ENCODE measurements at places on chromosomes 11 and 22.

DNA sequence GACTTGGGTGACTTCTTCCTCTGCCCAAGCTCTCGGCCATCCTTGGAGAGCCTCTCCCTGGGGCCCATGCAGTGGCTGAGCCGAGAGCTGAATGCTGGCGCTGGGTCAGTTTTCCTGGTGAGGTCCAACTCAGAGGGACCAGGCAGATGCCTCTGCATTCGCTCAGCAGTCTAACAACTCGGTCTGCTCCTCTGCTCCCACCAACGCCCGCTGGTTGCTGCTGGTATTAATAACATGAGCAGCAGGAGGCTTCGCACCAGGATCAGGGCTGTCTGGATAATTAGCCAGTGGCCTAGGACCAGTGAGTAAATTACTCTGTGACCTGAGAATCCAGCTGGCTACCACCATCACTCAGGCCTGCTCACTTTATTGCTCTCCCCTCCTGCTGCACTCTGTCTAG, 77.7 kb upstream of the FAM181B start:
- DNase-seq, result no peak

- DNase-seq, result no peak
Measured at GRCh38 chr22:23168391-23169042, 11.8 kb upstream of the BCR start.

DNA sequence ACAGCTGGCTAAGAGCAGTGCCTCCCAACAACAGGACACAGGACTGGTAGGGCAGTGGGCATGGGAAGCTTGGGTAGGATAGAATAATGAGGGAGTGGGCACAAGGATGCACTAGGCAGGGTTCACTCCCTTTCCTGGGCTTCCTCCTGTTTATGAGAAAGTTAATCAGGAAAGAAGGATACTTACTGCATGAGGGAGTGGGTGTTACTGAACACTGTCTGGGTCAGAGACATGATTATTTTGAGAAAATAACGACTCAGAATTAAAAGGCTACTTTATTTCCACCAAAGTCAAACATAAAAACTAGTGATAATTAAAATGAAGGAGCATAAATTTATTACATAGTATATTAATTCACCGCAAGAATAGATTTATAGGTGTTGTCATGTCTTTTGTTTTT, 35.8 kb downstream of the NCAM1 start:
- no peak for DNase-seq

- DNase-seq, result no peak
Measured at GRCh38 chr11:92249156-92249753, 24.6 kb downstream of the FAT3 start.

DNA sequence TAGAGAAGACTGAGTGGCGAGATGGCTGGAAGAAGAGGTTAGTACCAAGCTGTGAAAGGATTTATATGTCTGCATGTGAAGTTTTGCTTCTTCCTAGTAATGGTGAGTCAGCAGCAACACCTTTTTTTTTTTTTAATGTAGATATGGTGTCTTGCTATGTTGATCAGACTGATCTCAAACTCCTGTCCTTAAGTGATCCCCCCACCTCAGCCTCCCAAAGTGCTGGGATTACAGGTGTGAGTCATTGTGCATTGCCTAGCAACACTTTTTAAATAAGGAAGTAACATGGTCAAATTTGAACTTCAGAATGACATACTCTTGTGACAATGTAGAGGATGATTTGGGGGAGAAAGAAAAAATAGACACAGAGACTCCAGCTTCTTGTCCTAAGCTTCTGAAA, 6.5 kb upstream of the CSTPP1 start:
- no peak for DNase-seq

DNA sequence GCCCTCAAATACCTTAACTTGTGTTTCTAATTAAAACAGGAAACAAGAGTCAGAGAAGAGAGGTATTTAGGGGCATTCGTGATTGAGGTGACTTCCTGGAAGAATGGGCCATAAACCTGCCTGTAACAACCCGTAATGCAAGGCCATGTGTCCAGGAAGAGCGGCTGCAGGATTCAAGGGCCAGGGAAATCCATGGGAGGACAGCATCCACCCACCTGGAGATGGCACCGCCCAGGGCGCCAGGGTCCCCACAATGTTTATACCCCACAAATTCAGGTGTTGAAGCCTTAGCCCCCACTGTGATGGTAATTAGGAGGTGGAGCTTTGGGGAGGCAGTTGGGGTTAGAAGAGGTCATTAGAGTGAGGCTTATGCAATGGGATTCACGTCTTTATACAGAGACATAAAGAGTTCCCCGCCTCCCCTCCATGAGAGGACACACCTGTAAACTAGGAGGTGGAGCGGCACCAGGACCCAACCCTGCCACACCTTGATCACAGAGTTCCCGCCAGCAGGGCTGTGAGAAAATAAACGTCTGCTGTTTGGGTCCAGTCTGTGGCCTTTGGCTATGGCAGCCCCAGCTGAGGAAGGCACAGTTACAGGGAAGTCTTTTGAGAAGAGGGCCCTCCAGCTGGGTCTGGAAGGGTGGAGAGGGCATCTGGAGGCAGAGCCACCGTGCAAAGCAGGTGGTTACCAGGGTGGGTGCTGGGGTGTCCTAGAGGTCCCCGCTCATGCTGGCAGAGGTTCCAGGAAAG, 1394.3 kb downstream of the TBC1D22A start:
- DNase-seq, result no peak

DNA sequence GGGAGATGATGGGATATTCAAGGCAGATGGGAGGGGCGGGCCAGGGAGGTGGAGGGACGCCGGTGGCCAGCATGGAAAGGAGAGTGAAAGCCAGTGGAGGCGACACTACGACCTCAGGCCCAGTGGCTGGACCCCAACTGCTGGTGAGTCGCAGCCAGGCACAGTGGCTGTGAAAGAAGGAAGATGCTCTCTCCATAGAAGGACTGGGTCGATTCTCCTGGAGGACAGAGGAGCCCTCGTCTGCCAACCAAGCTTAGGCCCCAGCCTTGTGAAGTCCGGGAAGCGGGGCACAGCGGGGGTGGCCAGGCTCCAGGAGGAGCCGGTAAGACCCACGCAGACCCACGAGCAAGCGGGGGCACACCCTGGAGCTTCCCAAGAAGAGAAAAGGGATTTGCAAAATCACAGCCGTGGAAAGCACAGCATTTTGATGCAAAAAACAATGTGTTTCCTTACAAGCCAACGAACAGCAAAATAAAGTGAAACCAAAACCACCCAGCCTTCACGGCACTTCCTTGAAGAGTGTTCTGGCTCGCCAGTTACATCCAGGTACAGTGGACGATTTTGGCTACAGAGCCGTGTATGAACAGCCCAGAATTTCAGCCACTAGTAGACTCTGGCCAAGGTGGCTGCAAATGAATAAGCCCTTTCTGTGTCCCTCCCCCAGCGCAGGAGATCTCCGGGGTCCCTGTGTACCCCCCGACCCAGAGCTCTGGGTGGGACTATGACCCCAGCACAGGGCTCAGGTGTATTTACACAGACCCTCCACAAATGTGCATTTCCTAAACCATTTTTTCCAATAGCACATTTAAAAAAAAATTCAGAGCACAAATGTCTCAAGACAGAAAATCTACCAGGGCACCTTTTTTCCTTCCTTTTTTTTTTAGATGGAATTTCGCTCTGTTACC, 96.9 kb downstream of the TRMU start:
- DNase-seq, result no peak

GRCh38 chr22:37287550-37287951, 5.2 kb downstream of the CYTH4 start:
- no peak for DNase-seq

DNA sequence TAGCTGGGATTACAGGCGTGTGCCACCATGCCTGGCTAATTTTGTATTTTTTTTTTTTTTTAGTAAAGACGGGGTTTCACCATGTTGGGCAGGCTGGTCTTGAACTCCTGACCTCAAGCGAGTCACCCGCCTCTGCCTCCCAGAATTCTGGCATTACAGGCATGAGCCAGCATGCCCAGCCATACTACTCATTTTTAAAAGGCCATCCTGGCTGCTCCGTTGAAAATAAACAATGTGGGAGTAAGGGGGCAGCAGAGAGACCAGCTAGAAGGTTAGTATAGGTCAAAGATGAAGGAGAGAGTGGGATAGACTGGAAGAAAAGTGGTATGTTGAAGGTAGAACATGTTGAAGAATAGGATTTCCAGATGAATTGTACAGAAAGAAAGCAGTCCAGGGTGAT, 17.6 kb upstream of the LIN7C start:
- no peak for DNase-seq

DNA sequence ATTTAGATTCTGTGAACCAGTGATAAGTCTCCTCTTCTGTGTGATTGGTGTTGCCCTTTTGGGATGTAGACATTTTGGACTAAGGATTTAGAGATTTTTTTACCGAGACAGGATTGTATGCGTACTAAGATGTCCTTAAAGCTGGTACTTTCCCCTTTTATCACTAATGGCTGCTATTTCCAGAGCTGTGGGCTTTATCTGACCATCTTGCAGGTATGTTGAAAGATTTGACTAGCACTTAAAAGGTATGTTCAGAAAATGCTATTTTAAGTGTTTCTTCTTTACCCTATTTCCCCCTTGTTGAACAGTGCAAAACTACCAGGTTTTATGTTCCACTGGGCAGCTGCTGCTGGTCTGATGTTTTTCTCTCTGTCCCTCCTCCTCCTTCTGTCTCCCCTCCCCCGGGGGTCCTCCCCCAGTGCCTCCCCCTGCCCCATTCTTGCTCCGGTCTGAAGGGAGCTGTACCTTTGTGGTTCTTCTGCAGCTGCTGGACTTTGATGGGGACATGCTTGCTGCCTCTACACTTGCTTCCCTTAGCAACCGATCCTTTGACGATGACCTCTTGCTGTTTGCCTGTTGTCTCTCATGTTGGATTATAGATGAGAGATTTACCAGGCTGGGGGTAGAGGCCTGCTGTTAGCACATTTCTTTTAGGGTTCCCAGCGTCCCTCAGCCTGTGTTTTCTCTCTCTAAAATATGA, 59.6 kb downstream of the ZNRF3 start:
- no peak for DNase-seq

GRCh38 chr11:27717801-27718229, 17.6 kb upstream of the BDNF start:
- no peak for DNase-seq

GRCh38 chr11:70703141-70704064, 305.1 kb downstream of the CTTN start:
- no peak for DNase-seq

DNA sequence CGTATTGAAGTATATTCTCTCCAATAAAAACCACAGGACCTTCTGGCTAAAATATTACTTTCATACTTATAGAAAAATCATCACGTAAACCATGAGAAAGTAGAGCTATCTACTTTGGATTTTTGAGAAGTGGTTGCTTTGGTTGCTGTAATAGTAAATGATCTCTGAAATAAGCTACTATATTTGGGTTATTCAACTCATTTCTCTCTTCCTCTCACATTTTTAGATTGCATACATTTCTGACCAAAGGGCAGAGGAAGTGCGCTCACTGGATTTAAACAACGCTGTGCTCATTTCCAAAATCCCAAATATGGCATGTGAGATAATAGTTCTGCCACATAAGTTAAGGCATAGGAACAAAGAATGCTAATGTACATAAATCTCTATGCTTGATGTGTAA, 357.0 kb downstream of the LRRC4C start:
- DNase-seq, result no peak

DNA sequence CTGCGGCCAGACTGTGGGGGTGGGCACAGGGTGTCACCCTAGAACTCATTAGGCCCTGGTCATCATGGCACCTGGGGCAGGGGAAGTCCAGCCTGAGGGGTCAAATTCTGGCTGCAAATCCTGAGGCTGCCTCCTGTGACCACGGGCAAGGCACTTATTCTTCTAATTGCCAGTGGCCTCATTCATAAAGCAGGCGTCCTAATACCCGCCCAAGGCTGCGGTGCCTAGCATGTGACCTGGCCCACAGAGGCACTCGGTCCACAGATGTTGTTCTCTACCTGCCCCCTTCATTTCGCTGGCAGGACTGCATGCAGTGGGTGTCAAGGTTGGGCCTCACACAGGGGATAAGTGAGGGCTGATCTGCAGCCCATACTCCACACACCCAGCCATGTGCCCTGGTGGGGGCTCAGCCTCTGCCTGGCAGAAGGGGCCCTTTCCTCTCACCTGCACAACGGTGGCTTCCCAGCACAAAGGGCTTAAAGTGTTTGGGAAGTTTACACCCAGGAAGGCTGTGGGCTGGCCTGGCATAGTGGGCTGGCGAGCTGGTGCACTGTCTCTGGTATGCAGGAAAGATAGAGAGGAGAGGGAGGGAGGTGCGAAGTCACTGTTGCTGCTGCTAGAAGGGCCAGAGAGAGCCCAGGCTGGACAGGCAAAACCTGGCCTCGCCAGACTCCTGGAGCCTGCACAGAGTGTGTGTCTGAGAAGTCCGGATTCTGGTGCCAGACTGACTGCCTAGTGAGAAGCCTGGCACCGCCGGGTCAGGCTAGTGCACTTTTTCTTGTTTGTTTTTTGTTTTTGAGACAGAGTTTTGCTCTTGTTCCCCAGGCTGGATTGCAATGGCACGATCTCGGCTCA, 3.2 kb downstream of the MPST start:
- DNase-seq, result no peak

- no peak for DNase-seq
Measured at GRCh38 chr11:112321501-112322172, 61.0 kb upstream of the PLET1 start.

- DNase-seq, result no peak
Measured at GRCh38 chr11:3206156-3206921, 12.3 kb downstream of the MRGPRG start.

GRCh38 chr11:13782390-13783075, 114.1 kb downstream of the FAR1 start:
- DNase-seq, result no peak

DNA sequence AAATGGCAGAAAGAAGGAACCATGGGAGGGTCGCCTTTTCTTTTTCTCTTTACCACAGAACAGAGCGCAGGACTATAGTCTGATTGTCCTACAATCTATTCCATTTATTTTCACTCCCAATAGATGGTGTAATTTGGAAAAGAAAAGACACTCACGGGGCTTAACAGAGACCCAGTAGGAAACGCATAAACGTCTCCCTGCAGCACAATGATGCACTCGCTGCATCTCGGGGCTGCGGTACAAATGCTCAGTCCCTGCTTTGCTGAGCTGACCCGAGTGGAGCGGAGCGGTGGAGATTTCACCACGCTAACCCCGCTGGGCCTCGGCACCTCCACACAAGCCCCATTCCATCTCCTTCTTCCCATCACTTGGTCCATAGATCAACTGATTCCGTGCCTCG, 1.5 kb downstream of the FEZ1 start:
- DNase-seq, result no peak

DNA sequence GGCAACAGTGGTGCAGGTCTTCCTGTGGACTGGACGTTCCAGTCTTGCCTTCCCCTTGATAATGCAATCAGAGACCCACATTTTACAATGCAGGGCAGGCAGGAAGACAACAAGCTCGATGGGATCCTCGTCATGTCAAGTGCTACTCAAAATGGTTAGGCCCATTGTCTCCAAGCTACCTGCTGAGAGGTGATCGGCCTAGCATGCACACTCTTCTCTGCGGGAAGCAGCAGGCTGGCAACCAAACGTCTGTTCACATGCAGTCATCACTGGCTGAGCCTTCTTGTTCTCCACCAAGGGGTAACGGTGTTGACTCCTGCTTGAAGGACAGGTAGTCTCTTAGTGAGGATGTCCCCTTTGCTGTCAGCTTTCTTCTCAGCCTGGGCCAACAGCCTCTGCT, 25.5 kb upstream of the CD82 start:
- DNase-seq, result no peak

DNA sequence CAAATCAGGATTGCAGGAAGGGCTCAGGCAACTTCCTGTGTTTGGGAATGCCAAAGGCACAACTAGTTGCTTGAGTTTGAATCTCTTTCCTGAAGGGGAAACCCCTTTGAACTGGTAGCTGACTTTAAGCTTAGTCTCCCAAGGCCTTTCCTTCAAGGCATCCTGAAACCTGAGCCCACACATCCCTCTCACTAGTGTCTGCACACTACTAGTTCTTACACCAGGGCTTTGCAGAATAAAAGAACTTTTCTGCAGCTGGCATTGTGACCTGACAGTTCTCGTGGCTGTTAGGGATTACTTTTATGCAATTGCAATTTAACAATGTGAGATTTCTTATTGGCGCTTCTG, 95.4 kb downstream of the EXT2 start:
- no peak for DNase-seq

Measured in glomerular endothelial cell (primary cell).